ENCODE measurements at places on chromosomes 16 and 17.

DNA sequence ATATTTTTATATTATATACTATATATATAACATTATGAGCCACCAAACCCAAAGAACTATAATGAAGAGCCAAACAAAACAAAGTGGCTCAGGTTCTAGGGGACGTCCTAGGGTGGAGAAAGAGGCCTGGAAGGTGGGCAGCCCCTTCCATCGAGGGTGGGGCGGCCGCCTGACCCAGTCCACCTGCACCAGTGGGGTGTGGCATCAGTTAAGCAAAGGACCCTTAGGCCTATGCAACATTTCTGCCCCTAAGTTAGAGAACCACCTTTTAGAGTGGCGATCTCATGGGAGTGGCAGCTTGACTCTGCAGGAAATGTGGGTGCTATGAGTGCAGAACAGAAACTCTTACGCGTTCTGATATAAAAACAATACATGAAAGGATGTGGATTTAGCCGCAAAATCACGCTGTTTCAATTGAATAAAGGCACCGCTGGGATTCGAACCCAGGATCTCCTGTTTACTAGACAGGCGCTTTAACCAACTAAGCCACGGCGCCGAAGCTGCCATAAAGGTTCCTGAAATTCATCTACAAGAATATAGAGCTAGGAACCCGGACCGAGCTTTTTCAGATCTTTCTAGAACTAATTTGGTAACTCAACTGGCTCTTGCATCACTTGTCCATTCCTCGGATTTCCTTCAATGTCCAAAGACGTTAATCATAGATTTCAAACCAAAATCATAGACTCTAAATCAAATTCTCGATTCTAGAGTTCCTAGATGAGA, 15.6 kb upstream of the AURKB start:
- peak; percentile 96 for DNase-seq

DNA sequence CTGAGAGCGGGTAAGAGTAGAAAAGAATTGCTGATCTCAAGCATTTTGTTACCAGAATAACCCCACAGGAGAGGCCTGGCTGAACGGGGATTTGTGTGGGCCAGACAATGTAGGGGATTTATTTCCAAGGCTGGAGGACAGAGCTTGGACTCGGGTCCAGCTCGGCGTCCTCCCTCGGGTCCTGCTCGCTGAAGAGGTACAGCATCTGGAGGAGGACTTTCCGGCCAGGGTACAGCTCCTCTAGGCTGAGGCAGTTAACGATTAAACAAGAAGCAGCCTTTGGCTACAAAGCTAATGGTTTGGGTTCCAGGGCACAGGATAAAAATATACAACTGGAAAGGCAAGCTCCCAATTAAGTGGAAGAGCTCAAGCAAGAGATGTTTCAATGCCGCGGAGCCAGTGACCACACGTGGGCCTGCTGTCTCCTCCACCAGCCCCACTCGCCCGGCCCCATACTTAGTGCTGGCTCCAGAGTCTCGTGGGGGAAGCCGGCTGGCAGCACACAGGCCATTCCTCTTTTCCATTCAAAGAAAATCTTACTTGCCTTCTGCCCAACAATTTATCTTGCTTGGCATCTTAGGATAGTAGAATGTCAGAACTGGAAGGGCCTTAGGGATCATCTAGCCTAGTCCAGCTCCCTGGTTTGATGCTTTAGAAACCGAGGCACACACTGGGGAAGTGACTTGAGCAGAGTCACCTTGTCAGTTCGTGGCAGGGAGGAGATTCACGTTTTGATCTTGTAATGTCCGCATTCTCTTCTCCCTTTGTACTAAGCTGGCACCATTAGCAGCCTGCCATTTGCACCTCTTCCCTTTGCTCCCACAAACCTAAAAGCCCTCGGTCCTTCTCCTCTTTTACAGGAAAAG, 85.9 kb upstream of the TBX2 start:
- DNase-seq, result no peak

DNA sequence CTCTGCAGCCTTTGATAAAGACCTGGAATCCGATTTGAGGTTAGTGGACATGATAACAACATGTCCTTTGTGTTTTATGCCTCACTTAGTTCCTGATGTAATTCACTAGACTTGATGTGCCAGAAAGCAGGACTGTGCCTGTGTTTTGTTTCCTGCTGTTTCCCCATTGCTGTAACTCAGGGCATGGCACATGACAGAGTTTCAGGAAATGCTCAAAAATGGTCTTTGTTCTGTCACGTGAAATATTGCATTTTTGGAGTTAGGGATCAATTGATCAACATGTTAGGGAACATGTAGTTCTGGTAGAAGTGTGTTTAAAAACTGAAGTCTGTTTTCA, 32.8 kb downstream of the DHX38 start:
- no peak for DNase-seq

DNA sequence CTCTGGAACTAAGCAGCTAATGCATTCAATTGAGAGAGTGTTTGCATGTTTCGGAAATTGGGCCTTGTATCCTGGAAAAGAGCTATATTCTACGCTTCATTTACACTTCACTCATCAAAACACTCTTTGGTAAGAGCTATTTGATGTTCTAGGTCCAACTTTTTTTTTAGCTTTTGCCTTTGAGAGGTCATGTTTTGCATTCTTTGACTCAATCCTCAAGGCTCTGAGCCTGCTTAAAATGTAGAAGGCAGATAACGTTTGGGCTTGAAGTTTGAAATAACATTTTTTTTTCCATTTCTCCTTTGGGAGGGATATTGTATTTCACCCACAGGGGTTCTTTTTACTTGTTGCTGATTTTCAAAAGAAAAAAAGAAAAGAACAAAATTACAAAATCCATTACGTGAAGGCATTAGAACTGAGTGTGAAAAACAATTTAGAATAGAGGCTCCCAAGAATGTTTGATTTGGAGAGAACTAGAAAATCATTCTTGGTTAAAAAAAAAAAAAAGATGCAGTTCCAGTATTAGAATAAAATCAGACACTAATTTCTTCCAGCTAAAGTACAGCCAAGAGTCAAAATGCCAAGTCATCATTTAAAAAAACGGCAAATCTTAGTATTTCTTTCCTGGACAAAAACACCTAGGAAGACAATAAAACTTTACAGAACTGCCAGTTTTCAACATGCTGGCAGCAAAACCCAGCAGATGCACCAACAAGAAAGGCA, 268.5 kb downstream of the GRIN2A start:
- DNase-seq, result no peak

DNA sequence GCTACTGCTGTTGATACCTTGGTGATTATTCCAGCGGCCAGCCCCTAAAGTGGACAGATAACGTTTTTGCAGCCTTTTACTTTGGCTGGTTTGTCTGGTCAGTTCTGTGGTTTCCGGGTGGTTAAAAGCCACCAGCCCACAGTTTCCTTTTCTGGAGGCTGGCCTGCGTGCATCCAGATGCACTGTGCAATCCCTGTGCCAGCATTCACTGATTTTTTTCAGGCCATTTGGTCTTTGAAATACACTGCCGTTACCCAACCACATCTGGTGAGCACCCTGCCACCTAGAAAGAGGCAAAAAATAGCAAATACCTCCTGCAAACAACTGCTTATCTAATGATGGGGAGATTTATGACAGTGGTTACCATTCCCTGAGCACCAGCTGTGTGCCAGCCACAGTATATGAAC, 797 bp downstream of the NUDT7 start:
- DNase-seq, result peak; percentile 63

DNA sequence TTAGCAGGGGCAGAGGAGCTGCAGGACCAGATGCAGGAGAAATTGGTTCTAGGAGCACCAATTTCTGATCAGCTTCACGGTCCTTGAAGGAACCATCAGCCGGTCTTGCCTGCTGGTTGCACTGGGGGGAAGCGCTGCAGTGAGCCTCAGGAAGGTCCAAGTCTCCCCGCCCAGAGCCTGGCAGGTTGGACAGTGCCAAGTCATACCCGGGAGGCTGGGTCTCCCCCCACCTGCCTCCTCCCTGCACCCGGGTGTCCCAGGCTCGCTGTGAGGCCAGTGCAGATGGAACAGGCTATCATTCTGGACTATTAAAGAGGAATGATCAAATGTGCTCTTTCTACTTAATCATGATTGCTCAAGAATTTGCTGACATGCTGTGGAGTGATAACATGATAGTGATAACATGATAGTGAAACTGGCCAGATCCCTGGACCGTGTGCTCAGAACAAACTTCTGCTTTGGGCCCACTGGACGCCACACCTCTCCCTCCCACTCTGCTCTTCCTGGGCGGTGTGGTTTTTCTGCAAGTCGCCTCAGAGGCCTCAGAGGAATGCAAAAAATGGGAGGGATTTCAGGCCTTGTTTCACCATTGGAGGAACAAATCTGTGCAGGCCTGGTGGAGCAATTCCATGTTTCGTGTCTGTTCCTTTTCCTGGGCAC, 236.0 kb downstream of the IRF8 start:
- DNase-seq, result no peak

GRCh38 chr16:21179126-21179982, 20.9 kb downstream of the LDAF1 start:
- DNase-seq, result no peak

GRCh38 chr17:81987161-81987770, 9.8 kb downstream of the ASPSCR1 start:
- no peak for DNase-seq

- DNase-seq, result peak; percentile 75
These were observed 12.8 kb upstream of the PRR14 start for GRCh38 chr16:30637944-30638343.

- no peak for DNase-seq
These were observed 81.6 kb downstream of the TMC6 start for GRCh38 chr17:78046923-78047322.

GRCh38 chr17:13265311-13265710, 247.5 kb upstream of the ELAC2 start:
- no peak for DNase-seq

DNA sequence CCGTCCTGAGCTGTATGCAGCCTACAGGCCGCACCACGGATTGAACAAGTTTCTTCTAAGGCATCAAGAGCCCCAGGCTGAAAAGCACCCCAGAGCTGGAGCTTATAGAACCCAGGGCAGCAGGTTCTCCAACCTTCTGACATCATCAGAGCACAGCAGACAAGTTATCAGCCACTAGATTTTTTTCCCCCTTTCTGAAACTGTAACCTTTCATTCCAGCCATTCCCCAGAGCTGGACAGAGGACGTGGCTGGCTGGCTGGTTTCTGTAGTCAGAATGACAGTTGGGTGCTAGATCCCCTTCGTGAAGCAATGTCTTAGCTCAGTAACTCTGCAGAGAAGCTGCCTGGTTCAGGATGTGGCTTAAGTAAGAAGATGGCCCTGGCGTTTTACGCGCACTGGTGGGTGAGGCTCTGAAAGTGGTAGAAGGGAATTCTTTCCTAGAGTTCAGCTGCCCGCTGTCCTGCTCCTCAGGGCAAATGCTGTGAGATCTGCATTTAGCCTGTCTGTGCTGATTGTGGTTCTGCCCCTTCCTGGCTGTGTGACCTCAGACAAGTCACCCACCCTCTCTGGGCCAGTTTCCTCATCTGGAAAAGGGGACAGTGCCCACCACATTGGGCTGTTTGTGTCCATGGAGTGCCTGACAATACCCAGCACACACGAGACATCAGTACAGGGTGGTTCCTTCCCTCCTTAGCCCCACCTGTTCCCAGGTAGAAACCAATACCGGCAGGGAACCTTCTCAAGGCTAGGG, 9.1 kb downstream of the DEXI start:
- no peak for DNase-seq

GRCh38 chr17:28700278-28700677, 11.4 kb downstream of the PROCA1 start:
- DNase-seq, result no peak

GRCh38 chr17:73119631-73120030, 27.1 kb upstream of the SLC39A11 start:
- peak; percentile 43 for DNase-seq

DNA sequence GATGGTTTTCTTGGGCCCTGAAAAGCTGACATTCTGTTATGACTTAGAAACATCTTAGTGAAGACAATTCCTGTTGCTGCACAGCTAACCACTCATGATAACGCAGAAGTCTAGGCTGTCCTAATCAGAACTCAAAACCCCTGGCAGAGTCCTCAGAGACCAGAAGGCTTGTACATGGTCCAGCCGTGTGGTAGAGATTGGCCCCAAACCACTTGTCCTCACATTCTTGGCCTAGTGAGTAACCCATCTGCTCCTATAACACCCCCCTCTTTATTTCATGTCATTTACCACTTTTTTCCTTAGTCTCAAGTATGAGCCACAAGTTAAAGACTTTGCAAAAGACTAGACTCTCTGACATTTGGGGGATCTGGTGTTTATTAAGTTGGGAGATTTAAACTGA, 116.5 kb upstream of the ADAMTS18 start:
- DNase-seq, result no peak

DNA sequence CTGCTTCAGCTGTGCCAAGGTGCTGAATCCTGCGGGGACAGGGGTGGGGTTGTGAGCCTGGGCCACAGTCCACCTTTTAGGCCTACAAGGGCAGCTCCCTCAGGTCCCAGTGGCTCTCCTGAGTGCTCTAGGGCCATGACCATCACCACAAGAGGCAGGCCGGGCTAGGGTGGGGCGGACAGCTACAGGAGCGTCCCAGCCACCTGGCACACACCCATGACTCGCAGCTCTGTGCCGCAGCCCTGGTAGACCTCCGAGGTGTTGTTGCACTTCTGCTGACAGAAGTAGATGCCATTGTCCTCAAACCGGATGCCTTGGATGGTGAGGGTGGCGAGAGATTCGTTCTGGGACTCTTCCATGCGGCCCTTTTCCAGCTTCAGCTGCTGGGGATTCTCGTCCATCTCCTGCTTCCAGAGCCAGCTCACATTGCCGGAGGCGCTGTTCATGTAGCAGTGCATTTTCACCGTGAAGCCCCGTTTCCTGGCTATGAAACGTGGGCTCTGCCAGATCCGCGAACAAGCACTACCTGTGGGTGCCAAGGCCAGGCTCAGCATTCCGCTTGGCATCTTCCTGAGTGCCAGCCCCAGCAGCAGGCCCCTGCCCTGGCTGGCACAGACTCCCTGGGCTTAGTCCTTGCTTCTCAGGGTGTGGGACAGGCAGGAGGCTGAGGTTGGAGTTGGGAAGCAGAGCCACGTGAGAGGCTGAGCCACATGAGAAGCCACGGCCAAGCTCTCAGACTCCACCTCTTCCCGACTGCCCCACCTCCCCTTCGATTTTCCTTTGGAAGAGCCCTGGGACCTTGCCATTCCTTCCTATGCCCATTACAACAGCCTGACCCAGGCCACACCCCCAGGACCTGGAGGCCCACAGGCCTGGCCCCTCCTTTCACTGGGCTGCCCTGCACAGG, 2.0 kb downstream of the CD79B start:
- DNase-seq, result no peak

DNA sequence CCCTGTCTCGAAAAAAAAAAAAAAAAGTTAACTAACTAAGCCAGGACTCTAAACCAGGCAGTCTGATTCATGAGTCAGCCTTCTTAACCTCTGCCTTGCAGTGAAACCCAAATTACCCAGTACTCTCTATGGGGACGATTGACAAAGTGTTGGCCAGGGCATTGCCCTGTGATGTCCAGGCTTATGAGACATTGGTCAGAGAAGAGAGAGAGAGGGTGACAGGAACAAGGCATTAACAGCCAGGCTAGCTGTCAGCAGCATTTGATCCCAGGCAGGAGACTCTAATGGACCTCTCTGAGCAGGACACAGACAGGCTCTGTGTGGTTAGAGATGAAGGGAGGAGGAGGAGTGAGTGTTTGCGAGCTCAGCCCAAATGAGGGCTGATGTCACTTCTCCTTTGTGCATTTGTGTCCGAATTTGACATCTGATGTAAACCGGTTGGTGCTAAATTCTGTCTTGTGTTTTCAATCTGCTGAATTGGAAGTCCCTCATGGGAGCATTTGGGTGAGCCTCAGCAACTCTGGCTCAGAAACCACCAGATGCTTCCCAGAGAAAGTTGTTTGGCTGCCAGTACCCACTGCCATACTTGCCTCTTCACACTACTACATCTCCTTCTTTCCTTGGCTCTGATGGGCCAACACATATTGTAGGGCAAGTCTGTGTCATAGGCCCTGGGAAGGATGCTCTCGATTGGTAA, 4.3 kb upstream of the MYL4 start:
- DNase-seq, result no peak

- no peak for DNase-seq
These were observed 8.5 kb downstream of the KANSL1 start for GRCh38 chr17:46184696-46185095.
